ENCODE measurements at places on chromosomes 5 and 9.
A peak's percentile ranks its signal among the peaks of the same experiment; 100 is the strongest.

- no peak for DNase-seq
Observed at GRCh38 chr9:38442473-38443096, 18.3 kb upstream of the IGFBPL1 start.

DNA sequence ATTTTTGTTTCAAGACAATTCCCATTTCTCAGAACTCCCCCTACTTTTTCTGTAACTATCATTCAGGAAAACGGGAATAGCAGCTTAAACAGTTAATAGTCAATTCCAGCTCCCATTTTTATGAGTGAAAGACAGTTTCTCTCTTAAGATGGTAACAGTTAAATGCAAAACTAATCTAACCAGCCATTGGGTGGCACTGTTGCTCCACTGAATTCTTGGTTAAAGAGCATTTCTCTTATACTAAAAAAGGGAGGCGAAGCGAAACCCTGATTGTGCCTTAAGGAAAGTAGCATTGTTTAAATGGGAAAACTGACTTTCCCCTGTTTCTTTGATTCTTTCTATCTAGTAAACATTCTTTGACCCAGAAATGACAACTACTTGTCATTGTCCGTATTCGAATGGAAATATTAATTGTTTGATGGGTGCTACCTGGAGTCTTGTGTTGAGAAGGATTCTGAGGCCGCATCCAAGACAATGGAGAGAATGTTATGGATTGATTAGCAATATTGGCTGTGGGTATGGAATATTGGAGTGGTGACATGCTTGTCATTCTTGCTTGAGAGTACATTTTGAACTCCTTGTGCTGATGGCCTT lies 507.8 kb downstream of the MAT2B start:
- no peak for DNase-seq

DNA sequence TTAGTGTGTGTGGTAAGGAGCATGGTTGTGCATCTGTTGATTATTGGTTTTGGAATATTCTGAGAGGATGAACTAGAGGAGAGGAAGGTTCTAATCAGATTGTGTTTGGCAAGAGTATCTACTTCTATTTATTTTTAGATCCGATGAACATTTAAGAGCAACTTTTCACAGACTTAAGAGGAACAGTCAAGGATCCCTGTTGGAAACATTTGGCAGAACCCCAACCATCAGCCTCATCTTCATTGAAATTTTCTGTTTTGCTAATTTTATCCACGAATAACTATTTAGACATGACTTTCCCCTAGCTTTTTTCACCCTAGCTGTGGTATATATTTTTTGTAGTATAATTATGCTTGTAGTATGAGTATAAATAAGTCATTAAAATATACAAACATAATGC lies 868.5 kb downstream of the MAT2B start:
- no peak for DNase-seq

DNA sequence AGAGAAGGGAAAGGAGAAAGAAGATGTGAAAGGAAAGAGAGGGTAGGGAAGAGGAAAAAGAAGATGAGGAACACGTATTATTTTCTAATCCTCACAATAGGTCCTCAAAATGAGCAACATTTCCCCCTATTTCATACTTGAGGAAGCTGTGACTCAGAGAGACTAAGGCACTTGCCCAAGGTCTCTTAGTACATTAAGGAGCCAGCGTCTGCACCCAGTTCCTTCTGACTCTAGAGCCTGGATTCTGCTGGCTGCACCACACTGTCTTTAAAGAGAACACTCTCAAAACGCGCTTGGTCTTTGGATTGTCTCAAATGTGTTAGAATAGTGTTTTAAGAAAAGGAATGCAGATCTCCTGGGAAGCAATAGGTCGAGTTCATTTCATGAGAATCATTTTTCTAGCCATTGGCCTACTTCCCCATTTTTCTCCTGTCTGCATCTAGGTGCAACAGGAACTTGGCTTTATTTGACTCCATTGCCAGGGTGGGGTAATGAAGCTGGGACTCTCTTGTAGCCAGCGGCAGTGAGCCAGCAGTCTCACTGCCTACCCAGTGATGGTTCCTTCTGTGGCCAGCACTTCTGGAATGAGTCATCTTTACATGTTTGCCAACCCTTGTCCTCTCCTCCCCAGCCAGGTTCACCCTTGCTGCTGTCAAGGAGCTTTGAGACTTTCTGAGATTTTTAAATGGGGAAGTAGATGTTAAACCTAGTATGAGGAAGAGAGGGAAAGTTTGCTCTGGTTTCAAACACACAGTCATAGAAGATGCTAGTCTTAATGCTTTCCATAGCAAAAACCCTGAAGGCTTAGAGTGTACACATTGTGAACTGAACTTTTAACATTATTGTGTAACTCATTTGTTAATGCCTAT lies 82.7 kb downstream of the DOCK8 start:
- DNase-seq = no peak

GRCh38 chr5:178113841-178114324 lies 551 bp downstream of the N4BP3 start:
- peak; percentile 39 for DNase-seq

DNA sequence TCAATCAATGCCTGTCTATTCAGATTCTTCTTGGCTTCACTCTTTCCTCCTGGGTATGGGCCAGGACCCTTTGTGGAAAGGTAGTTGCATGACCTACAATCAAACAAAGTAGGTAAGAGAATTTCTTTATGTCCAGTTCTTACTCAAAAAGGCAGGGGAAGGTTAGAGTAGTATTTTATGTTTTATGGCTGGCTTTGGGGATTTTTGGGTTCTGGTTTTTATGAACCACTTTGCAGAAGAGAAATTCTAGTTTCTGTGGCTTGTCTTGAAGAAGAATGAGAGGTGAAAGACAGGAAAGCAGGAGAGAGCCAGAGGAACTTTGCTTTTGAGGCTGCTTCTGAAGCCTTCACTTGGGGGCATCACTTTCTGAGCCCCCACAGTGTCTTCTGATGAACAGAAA lies 14.7 kb upstream of the CRHBP start:
- no peak for DNase-seq

GRCh38 chr5:150256410-150257064 lies 33.0 kb downstream of the CAMK2A start:
- DNase-seq = no peak

- no peak for DNase-seq
Observed at GRCh38 chr9:92147030-92147851, 32.0 kb upstream of the SPTLC1 start.

- DNase-seq = no peak
Observed at GRCh38 chr9:60545878-60546385, 368.3 kb upstream of the SPATA31A5 start.

DNA sequence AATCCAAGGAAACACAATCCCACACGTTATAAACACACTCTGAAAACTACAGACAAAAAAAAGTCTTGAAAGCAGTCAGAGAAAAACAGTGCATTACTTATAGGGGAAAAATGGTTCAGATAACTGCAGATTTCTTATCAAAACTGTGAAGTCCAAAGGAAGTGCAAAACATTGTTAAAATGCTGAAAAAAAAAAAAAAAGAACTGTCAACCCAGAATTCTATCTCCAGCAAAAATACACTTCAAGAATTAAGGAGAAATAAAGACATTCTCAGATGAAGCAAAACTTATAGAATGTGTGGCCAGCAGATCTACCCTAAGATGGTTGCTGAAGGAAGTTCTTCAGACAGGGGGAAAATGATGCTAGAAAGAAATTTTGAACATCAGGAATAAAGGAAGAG lies 40.4 kb downstream of the ADAMTS2 start:
- no peak for DNase-seq

GRCh38 chr9:106697750-106698502 lies 165.0 kb upstream of the ZNF462 start:
- no peak for DNase-seq

DNA sequence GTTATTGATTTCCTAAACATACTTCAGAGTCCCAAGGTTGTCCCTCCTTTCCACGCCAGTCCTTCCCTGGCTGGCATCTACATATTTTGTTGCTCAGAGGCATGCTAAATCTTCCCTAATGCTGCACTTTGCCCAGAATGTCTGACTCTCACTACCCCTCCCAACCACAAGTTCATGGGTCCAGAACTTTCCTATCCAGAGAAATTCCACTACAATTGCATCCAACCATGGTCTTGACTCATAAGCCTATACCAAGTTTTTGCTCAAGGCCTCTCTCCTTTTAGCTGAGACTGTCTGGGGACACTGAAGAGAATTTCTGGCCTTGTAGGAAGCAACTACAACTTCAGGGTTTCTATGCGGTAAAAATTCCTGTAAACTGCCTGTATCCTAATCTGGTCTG lies 206.3 kb downstream of the BNC2 start:
- DNase-seq = no peak

DNA sequence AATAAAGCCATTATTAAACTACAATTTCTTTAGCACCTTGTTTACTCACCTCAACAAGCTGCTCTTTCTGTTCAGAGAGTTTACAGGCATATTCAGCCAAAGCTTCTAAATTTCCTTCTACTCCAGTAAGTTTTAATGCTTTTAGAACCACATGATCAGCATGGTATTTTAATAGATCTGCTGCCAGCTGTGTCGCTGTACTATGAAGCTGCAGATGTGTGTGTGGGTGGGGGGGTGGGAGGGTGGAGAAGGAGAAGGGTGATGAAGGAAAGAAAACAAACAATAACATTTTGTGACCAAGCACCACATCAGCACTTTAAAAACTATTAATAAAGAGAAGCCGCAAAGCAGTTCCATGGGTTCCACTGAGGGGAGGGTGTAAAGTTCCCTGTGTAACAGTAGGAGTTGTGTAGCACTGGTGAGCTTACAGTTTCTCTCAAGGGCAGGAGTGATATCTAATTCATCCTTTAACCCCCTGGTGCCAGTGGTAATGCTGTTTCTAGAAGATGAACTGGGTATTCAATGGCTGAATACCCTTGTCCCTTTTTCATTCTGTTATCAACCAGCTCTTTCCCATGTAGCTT lies 38.5 kb downstream of the ABITRAM start:
- no peak for DNase-seq

- peak; percentile 2 for DNase-seq
Observed at GRCh38 chr5:465591-466403, 22.8 kb downstream of the EXOC3 start.

- DNase-seq = no peak
Observed at GRCh38 chr9:117864385-117865057, 160.3 kb downstream of the TLR4 start.

DNA sequence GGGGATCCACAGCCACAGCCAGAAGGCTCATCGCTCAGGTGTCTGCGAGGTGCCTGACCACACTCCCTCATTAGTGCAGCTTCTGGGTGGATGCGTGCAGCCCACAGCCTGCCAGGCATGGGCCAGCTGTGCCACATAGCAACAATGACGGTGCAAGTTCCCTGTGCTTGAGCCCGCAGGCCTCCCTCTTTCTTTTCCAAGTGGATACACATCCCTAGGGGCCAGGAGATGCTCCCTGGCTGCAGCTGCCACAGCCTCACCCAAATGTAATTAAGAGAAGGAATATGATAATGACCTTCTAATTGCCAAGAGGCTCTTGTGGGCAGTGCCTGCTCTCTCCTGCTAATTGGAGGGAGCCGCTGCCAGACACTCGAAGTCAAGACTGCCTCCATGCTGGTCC lies 116.0 kb upstream of the PPP1R26 start:
- DNase-seq = no peak

DNA sequence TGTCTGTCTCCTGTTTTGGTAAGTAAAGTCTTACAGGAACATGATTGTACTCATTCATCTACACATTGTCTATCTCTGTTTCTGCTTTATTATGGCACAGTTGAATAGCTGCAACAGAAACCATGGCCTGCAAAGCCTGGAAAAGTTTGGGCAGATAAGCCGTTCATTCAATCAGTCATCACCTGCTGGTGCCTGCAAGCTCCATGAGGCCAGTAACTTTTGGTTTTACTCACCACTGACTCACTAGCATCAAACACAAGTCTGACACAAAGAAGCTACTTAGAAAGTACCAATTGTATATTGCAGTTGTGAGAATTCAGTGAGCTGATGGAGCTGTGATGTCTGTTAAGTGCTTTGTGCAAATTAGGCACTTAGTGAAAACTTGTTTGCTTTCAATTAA lies 373.6 kb upstream of the SGCD start:
- no peak for DNase-seq

GRCh38 chr5:96431376-96432187 lies 1.5 kb downstream of the PCSK1 start:
- DNase-seq = no peak

DNA sequence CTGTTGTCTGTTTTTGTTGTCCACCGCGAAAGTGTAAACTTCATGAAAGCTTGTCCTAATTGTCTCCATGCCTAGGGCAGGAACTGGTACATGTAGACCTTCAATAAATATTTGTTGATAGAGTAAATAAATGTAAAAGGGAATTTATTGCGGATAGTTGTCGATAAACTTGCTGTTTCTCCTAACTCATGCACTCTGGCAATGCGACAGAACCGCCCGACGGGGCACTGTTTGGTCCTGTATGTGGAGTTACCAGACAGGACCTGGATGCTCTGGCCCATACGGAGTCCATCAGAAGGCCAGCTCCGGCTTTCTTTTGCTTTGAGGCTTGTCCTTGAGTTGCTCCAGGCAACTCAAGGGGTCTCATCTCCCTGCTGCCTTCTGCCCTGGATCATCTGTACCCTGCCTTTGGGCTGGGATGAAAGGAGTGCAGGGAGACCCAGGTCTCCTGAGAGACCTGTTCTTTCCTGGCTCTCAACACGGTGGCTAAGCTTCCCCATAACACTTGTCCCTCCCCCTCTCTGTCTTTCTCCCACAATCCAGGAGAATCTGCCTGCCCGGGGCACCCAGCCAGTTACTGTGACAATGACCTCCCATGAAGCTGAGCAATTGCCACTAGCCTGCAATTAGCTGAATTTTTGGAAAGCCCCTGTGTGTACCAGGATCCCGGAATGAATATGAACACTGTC lies 149.5 kb upstream of the PTCH1 start:
- no peak for DNase-seq

- no peak for DNase-seq
Observed at GRCh38 chr5:67206461-67206860, 9.9 kb upstream of the CD180 start.
